Cerebellar cortex (tissue), 1 donor: ENCODE measurements at places on chromosomes 12 and 14.

GRCh38 chr14:61154641-61155040 is 126.5 kb downstream of the TMEM30B start:
- no peak for DNase-seq

- DNase-seq: no peak
Measured at GRCh38 chr14:76929927-76930326, 98.6 kb downstream of the IRF2BPL start.

DNA sequence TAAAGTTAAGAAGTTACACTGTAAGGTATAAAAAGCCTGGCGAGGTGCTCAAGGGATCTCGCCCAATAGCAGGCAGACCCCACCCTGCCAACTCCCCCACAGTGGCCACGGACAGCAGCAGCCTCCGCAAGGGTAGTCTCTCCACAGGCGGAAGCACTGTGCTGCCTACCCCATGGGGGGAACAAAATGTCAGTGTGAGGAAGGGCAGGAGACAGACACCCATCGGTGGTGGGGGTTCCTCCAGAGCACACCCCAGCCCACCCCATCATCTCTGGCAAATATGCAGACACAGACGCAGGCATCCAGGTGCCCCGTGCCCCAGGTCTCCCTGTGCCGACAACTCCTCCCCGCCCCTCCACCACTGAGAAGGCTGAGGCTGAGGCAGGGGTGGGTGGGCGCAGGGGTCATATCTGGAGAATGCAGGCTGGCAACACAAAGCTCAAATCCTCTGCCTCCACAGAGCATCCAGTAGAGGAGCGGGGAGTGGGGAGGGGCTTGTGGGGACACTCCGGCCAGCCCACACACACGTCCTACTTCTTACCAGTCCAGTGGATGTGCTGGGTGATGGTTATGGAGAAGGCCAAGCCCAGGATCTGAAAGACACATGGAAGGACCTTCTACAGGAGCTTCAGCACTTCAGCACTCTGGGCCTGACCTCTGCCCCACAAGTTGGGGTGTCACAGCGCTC is 68.3 kb upstream of the DDX11 start:
- DNase-seq: no peak

GRCh38 chr12:10705655-10706054 is 17.5 kb downstream of the YBX3 start:
- DNase-seq: no peak

DNA sequence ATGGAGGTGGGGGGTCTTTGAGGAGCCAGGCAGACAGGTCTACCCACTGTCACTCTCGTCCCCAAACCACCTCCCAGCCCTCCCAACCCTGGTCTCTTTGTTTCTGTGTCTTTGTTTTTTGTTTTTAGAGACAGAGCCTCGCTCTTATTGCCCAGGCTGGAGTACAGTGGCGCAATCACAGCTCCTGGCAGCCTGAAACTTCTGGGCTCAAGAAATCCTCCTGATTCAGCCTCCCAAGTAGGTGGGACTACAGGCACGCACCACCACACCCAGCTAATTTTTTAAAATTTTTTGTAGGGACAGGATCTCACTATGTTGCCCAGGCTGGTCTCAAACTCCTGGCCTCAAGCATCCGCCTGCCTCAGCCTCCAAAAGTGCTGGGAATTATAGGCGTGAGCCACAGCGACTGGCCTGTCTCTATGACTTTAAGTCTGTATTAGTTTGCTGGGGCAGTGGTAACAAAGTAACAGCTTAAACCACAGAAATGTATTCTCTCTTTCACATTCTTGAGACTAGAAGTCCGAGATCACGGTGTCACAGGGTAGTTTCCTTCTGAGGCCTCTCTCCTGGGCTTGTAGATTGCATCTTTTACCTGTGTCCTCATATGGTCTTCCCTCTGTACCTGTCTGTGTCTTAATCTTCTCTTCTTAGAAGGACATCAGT is 26.1 kb downstream of the DTX1 start:
- DNase-seq: no peak

- no peak for DNase-seq
Measured at GRCh38 chr12:124618291-124618902, 51.0 kb upstream of the NCOR2 start.

DNA sequence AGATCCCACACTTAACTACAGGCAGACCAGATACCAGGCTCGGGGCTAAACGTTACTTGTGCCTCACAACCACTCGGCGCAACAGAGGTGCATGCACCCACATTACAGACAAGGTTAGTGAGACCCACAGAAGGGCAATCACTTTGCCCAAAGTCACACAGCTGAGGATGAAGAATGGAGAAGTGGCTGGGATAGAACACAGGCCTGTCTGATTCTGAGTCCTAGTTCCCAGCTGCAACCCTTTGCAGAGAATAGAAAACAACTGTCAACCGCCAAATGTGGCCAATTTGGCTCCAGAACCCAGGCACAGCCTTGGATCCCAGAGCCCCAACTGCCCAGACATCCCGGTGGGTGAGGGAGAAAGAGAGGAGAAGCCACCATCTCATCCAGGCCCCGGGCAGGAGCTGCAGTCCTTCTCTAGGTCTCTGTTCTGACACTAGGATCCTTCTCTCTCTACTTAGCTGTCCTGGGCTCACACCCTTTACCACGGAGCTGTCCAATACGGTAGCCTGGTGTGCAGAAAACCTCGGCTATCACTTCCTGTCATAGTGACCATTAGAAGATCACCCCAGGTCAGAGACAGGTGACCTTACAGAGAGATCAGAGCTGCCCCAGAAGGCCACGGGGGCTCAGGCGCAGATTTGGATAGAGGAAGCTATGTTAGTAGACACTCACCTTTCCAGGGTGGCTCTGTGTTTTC is 59.1 kb downstream of the FAM222A start:
- DNase-seq: no peak
